ENCODE measurements at places on chromosomes 16 and 17.

- no peak for DNase-seq
Measured at GRCh38 chr17:80546267-80546666, 1.6 kb downstream of the RPTOR start.

DNA sequence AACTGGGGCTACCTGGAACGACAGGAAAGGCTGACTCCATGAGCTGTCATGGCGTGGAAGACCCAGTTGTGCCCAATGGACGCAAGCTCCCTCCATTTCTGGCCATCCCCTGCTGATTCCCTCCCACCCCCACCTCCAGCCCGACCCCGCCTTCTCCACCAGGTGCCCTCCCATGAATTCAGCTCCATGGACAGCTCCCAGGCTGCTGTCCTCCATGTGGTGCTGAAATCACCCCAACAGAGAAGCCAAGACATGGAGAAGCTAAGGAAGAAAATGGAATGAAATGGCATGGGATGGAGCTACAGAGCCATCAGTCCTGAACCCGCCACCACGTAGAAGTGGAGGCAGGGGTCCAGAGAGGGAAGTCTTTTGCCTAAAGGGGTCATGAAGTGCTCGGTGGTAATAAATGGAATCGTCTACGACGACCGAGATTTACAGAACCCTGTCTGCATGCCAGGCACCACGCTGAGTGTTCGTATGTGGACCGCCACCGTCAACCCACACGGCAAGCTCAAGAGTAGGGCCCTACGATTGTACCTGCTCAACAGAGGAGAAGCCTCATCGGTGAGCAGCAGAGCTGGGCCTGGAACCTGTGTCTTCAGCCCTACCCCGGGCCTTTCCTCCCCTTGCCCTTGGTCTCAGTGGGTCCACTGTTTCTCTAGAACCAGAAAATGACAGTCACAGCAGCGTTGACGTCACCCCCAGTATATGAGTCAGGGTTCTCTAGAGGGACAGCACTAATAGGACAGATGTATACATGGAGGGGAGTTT lies 9.3 kb upstream of the ZC3H18 start:
- no peak for DNase-seq

DNA sequence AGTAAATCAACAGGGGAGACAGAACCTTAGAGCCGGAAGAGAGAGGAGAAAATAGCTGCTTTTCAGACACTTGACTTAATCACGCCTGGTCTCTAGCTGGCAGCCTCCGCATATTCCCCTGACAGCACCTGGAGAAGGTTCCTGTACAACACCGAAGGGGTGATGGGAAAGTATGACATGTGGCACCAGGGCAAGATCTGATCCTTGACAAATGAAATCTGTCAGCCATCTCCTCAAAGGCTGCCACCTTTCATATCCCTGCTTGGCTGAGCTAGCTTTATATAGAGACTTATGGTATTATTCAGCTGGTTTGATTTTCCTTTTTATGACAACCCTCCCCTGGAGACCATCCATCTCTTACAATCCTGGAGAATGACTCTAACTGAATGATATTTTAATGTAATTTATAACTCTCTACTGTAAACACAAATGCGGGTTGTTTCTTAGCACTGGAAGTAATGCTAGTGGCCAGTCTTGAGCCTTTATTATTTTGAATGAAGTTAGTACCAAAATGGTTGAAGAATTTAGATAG lies 1205.3 kb upstream of the CDH8 start:
- DNase-seq, result no peak

GRCh38 chr17:82232322-82232820 lies 3.5 kb downstream of the SLC16A3 start:
- DNase-seq, result no peak

- DNase-seq, result no peak
Measured at GRCh38 chr17:82838386-82839063, 1.3 kb downstream of the ZNF750 start.

DNA sequence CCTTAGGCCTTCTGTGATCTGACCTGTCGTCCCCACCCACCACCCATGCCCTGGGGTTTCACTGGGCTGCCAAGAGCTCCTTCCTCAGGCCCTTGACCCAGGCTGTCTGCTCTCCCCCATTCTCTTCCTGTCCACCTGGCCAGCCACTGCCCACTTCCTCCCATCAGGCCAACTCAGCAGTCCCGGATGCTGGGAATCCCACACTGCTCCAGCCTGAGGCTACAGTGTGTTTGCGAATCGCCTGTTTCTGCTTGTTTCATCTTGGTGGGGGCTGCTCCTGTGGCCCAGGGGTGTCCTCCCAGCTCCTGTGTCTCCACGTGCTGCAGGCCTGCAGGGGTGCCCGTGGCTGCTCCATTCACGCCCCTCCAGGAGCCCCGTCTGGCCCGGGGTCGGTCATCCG lies 839 bp upstream of the METRN start:
- no peak for DNase-seq

All from stimulated activated CD4-positive, alpha-beta T cell treated with anti-CD3 and anti-CD28 coated beads, Interleukin-15, amount 100 ng/mL, for 1 hour (primary cell).